ENCODE measurements at places on chromosomes 6 and 20.

DNA sequence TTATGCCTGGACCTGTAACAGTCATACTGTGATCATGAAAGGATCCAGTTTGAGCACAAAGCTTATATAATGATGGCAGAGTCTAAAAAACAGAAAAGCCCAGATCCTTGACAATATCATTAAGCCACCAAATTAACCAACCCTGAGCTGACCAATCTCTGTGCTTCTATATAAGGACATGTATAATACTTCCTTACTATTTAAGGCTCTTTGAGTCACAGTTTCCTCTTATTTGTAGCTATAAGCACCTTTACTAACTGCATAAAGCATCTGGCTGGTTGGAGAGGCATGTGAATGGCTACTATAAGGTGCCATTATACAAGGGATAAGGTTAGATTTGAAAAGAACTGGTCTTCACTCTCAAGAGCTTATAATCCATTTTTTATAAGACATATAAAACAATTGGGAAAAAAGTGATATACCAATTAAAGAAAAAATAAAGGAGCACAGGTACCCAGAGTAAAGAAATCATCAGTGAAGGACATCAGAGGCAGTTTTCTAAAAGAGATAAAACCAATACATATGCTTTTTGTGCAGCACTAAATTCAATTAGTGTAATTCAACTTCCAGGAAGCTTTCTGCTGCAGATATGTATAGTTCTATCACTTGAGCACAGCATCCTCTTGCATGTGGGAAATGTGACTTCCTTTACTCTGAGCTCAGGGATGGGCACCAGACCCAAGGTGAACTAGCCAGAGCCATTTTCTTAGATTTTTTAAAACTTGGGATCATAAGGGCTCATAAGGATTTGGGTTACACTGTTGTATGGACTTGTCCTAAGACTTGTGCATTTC, 121.0 kb downstream of the BTBD9 start:
- DNase-seq, result no peak

DNA sequence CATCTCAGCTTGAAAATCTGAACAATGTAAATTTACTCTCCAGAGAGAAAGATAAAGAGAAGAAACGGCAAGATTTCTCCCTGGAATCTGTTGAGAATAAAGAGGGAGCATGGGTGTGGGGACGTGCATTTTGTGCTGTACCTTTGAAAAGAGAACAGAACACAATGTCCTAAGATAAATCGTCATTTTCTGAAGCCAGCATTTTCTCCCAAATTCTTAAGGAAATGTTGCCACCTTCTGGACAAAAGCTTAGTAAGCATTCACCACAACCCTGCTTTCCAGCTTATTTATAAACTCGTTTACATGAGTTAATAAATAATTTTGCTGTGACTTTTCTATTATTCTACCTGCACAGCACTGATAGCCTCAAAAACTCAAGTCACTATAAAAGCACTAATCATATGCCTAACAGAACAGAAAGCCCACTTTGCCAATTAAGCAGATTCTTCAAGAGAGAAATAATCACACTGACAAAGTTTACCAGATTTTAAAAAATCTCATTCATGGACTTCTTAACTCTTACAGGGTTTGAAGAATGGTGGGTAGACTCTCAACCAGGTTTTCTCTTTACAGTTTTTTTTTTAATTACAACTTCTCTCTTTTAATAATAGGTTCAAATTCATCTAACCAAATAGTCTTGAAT, 155.8 kb downstream of the MBOAT1 start:
- DNase-seq, result no peak

DNA sequence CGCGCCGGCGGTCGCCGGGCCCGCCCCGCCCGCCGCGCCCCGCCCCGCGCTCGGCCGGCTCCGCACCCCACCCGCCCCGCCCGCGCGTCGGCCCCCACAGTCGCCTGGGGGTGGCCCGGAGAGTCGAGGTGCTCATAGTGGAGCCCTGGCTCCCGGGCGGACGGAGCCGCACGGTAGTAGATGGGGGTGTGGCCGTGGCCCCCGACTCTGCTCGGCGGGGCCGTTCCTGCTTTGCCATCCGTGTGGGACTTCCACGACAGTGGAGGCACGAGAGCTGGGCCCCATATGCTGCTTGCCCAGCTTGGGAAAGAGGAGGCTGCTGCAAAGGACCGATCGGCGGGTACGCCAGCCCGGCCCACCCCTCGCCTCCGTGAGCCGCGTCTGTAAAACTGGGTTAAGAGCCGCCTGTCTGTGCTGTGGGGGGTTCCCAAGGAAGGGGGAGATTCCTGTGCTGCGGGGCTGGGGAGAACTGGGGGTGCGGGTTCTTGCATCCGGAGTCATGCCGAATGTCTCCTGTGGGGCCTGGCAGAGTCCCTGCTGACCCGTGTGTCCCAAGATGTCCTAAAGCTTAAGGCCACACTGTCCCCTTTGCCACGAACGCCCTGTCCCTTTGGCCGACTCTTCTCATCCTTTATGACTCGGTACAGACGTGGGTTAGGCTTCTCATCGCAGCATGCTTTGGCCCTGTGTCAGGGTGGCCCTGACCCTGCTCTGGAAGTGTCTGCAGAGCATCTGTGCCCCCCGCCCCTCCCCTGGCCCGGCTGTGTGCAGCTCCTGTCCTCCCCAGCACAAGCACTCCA, at the start of gene OPRL1:
OPRL1 (plus strand) TSS at position 70 of the 800 bp plus-strand sequence. CDS start 12,639 bp downstream, outside the sequence.
- no peak for DNase-seq

GRCh38 chr6:25397406-25397805, 118.2 kb downstream of the CARMIL1 start:
- DNase-seq, result no peak

- no peak for DNase-seq
These were observed 97.2 kb downstream of the PTPRT start for GRCh38 chr20:43092386-43093088.

DNA sequence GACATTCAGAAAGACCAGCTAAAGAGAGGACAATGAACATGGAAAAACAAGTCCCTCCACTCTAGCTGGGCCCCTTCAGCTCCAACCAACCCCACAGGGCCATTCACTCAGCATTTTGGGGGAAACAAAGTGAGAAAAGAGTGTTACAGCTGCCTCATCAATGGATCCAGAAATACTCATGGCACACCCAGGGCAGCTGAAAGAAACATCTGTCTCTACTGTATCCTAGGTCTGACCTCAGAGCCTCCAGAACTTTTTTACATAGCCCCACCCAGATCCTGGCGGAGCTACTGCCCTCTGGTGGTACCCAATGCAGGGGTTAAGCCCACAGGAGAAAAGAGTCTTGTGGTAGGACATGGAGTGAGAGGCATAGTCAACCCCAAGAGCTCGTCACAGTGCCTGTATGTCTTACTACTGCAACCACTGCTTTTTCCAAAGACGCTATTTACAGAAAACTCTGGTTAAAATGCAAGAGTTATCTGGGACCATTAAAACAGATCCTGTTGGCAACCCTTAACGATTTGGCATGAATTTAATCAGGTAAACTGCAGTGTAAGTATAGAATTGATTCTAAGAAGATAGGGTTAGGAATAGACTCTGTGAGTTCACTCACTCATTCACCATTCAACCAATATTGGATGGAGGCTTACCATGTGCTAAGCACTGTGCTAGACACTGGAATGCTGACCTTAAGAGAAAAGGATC, 37.4 kb upstream of the FAM83C start:
- DNase-seq, result no peak

GRCh38 chr6:46453741-46454316, 37.4 kb downstream of the RCAN2 start:
- no peak for DNase-seq

- no peak for DNase-seq
These were observed 28.5 kb downstream of the KDM1B start for GRCh38 chr6:18183766-18184165.

DNA sequence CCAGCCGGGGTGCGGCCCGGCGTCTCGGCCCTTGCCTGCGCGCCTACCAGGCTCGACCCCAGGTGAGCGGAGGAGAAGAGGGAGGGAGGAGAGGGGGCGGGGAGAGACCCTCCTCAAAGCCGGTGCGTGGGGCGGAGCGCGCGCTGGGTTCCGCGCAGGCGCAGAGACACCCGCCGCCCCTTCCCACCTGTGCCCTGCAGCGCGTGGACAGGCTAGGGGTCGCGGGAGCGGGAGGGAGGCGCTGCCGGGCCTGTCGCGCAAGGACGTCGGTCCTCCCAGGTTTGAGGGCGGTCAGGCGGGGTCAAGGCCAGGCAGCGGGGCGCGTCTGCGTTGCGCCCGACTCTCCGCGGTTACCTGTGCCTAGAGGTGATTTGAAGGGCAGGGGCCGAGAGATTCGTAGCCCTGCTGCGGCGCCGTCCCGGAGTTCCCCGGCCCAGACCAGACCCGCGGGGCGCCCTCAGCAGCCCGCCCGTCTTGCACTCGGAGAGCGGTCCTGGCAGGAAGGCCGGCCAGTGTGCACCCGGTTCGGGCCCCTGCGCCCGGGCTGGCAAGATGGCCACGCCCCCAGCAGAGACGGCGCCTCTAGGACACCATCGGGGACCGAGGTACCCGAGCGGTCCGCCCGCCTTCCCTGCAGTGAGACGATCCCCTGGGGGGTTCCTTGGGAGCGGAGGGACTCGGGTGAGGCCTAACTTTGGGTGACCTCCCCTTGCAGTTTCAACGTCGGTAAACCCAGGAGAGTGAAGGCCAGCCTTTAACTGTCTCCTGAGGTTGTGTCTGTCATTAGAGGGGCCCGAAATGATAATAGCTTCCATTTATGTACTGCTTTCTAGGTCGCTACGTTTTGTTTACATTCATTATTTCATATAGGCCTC, 546 bp downstream of the C6orf136 start:
- no peak for DNase-seq

- DNase-seq, result no peak
These were observed 87.2 kb upstream of the STXBP5 start for GRCh38 chr6:147117011-147117410.

GRCh38 chr6:157983406-157984119, 1.9 kb downstream of the SYNJ2 start:
- no peak for DNase-seq

GRCh38 chr20:40610730-40611129, 78.3 kb downstream of the MAFB start:
- DNase-seq, result no peak

- DNase-seq, result no peak
These were observed 491.6 kb upstream of the CDH4 start for GRCh38 chr20:60760256-60761000.

DNA sequence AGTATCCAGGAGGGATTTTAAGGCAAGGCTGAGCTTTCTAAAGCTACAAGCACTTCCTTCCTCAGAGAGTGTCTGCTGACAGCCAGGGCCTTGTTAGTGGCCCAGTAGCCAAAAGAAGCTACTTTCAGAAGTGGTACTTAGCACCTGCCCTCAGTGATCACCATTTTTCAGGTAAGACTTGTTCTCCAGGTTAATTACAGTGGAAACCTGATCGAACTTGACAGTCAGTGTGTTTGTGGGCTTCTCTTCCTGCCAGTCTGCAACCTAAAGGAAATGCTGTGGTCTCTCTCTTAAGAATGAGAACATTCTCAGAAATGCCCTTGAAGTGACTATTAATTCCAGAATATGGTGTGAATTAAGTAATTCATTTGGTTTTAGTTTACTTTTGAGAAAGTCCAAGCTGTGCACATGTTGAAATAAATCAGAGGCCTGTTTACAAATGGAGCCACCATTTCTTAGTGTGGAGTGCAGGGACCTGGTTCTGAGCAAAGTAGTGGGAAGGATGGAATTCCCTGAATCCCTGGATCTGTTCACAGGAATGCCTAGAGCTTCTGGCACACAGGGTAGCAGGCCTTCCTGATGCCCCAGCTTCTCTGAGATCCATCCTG, 185.3 kb upstream of the AGPAT4 start:
- no peak for DNase-seq

DNA sequence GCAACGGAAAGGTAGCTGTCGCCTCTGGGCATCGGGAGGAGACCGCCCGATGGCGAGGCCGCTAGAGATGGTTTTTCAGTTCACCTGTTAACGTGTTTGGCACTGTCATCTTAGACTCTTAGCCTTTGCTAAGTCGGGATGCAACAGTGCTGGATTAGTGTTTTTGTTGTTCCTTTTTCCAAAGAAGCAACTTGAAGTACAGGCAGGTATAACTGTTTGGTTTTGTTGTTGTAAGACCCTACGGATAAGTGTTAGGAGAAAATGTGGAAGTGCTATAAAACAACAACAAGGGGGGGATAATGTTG, 723 bp downstream of the MANEA start:
- no peak for DNase-seq

GRCh38 chr20:58634521-58635278, 16.4 kb upstream of the STX16 start:
- DNase-seq, result no peak

GRCh38 chr6:28161410-28162079, 19.9 kb downstream of the ZKSCAN8 start:
- no peak for DNase-seq

DNA sequence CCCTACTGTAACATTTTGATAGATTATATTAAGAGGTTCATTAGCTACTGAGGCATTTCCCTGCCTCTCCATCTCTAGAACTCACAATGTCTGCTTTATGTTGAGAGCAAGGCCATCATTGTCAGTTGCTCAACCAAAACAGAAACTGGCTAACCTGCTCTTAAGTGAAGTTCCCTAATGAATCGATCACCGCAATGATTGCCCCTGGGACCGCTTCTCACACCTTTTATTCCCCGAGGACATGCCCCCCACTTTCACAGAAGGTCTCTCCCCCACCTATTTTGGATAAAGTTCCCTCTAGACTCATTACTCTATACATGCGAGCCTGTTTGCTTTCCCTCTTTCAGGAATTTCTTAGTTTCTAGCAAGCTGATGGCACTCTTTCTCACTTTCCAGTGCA, 108.8 kb downstream of the FAM217A start:
- no peak for DNase-seq

DNA sequence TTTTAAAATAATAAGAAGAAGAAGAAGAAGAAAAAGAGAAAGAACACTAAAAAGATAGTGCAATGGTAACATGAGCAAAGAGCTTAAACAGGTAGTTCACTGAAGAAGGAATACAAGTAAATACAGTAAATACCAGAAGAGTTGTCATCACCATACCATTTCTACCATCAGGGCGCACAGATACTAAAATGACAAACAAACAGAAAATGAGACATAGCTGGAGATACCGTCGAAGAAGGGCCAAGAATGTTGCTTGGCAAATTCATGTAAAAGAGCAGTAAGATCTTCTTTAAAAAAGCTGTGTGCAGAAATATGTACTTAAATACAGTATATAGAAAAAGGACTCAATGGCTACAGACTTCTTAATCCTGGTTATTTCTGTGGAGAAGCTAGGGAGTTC, 20.7 kb upstream of the TFAP2C start:
- DNase-seq, result no peak

Data from cortex of kidney (tissue), 1 donor.